HT-29 (cell line): ENCODE measurements at places on chromosomes 4 and X. TPM values are rescaled to one million over a fixed set of nuclear protein-coding genes. Genes with fewer than 3 reads are reported as not detected.

DNA sequence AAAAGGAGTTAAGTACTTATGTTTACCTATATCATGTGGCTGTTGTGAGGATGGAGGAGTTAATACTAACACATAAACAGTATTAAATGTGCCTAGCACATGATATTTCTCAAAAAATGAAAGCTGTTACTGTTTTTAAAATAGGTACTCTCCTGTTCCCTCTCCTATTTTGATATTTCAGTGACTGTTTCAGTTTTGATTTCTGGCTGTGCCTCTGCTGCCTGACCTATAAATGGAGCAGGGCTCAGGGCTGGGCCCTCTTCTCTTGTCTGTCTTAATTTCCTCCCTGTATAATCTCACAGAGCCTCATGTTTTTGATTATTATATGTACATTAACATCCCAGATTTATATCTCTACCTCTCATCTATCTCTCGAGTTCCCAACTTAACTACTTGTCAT, 93.3 kb downstream of the UGT8 start:
- no peak for DNase-seq

GRCh38 chrX:49059681-49060085, 884 bp downstream of the CCDC120 start:
- peak; percentile 49 for DNase-seq

DNA sequence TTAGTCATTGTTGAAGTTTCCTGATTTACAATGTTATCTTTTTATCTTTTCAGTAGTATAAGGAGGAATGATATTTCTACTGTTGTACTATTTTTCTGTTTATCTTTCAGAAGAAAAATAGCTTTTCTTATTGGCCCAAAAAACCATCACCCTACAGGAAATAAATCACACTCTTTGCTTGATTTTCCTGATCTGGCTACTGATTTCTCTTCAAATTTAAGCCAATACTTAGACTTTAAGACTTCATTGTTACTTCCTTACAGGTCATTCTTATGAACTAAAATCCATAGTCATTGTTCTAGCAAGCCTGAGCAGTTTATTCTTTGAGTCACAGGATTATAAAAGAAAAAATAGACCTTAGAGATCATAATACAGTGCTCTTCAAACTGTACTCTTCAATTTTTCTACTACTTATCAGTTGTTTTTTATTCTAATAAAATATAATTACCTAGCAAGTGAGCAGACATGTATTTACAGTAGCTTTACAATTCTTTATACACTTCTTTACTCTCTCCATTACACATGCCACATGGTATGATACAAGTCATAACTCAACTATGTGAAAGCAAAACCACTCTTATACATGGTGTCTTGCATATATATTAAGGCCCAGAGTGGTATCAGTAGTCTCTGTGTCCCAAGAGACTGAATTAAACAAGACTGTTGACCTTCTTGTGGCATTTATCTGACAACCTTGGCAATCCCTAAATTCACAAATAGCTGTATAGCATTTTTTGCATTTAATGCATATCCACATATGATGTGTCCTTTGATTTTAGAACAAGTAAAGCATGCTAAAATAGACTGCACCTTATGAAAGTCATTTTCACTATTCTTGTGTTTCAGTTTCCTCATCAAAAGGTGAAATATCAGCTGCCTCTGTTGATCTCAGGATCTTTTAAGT, 47.9 kb downstream of the TET2 start:
- DNase-seq, result no peak

DNA sequence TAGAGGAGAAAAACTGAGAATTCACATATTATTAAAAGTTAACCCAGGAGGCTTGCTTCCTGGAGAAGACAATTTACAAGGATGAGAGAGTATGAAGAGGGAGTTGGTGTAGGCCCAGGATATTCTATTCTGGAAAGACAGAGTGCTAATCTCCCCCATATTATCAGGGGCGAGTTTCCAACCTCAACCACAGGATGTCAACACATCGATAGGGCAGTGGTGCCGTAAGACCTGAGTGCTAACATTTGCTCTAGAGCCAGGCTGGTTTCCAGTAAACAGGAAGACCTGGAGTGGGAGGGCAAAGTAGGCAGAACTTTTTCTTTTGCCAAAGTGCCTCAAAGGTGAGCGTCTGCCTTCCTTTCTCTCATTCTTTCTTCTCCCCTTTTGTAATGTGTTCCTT, 2.8 kb upstream of the AWAT1 start:
- no peak for DNase-seq

- DNase-seq, result no peak
Observed at GRCh38 chr4:165151734-165152133, 39.1 kb upstream of the TMEM192 start.

The RTL9 gene
- total RNA-seq, result 0.03 TPM in 1 of 2 replicates, not detected in the other
